ENCODE measurements at places on chromosomes 2 and 18.

DNA sequence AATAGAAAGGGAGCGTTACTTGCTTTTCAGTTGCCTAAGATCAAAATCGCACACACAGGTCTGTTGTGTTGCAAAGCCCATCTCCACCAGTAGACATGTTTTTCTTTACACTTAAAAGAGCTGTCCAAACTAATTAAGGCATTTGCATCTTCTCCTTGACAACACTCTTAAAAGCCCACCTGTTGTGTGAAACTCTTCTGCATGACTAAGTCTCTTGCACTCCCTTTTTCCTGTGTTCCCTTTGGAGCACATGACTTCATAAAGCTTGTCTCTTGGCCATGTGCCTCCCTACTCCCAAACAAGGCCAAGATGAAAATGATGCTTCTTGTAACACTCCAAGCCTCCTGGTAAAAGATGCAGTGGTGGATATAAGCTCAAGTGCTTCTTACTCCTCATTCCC is 26.1 kb downstream of the PID1 start:
- no peak for DNase-seq

GRCh38 chr2:238291550-238292281 is 3.3 kb upstream of the PER2 start:
- no peak for DNase-seq

- DNase-seq = no peak
Measured at GRCh38 chr2:69474688-69475087, 37.5 kb upstream of the NFU1 start.

- no peak for DNase-seq
Measured at GRCh38 chr2:115129536-115129935, 687.1 kb downstream of the DPP10 start.

GRCh38 chr18:75179819-75180600 is 28.9 kb downstream of the PTGR3 start:
- no peak for DNase-seq

- no peak for DNase-seq
Measured at GRCh38 chr18:63007231-63007630, 291.9 kb downstream of the PHLPP1 start.

DNA sequence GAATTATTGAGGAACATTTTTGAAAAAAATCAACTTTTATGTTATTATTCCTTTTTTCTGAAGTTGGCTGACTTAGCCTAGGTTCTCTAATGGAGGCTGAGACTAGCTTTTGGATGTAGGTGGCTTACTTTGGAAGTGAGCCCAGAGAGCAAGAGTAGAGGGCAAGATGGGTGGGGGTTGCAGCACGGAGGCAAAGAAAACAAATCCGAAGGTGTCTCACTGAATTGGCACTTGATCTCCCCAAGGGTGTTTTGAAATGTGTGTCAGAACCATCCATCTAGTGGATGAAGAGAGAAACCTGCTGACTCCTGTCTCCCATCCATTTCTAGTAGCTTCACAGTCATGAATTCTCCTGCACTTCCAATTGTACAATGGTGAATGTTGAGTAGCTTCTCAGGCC is 390.7 kb downstream of the TMEM182 start:
- DNase-seq = no peak

- DNase-seq = no peak
Measured at GRCh38 chr18:55497825-55498403, 90.1 kb downstream of the TCF4 start.

DNA sequence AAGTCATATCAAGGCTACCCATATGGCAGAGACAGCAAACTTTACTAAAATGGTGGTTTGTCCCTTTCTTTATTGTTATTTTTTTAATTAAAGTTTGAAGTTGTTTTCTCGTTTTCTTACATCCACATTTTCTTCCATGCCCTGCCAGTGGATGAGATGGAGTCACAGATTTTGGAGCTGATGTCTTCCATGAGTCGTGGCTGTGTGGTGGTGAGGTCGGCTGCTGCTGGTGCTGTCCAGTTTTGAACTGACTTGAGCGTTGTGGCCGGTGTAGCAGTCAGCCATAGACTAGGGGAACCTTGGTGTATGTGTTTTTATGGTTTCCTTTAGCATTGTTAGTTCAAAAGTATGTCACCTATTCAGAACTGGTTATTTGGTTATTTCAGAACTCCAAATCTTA is 182.8 kb downstream of the SH3RF3 start:
- no peak for DNase-seq

DNA sequence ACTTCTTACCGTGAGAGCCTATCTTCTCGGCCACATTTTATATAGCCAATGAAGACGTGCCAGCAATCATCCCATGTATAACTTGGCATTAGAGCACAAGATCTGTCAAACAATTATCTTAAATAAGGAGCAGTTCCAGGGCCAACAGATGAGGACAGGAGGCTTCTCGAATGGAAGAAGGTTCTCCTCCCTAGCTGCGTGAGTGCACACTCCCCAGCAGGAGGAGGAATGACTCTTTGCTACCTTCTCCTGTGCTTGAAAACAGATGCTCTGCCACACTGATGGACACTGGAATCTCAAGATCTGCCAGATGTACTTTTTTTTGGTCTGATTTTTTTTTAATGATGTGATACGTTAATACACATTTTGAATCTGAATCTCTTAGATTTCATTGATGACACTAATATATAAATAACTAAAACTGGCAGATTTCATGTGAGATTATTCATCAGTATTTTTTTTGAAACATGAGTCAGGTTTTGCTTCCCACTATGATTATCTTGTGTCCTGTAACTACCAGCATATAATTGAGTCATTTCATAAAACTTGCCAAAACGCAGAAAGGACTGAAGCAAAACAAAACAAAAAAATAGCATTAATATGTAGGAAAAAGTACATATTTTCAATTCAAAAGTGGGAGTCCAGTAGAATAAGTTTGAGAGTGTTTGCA is 626 bp upstream of the VIT start:
- no peak for DNase-seq

- DNase-seq = peak; percentile 17
Measured at GRCh38 chr2:236576953-236577352, 7.3 kb downstream of the ACKR3 start.

- no peak for DNase-seq
Measured at GRCh38 chr2:112829961-112830681, 6.5 kb downstream of the IL1B start.

DNA sequence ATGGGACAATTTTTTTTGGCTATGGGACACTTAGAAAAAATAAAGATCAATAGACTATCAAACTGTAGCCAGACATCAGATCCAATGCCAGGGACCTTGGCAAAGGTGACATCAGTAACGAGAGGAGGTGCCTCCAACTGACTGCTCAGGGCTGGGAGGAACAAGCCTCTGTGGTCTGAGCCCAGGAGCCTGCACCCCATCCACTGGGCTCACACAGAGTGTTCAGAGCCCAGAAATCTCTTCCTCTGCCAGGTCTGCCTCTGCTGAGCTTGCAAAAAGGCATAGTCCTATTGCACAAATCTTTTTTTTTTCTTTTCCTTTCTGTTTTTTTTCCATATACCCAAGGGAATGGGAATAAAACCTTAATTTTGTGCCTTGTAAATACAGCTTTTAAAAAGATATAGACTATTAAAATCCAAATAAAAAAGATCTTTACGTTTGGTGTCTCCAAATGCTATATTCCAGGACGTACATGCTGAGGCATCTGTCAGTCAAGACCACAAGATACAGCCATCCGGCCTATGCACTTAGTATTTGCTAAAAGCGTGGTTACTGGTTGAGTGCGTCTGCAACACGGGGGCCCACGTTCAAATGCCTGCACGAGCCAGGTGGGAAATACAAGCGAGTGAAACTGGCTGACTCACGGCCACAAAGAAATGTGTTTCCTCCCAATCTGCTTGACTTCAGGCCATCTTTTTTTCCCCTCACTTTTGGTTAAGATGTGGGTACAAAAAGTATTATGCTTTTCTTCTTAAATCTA is 7.8 kb upstream of the ARHGAP25 start:
- DNase-seq = no peak

- no peak for DNase-seq
Measured at GRCh38 chr2:41127351-41127750, 675.5 kb upstream of the SLC8A1 start.

- no peak for DNase-seq
Measured at GRCh38 chr2:98416383-98417159, 28.1 kb upstream of the INPP4A start.

DNA sequence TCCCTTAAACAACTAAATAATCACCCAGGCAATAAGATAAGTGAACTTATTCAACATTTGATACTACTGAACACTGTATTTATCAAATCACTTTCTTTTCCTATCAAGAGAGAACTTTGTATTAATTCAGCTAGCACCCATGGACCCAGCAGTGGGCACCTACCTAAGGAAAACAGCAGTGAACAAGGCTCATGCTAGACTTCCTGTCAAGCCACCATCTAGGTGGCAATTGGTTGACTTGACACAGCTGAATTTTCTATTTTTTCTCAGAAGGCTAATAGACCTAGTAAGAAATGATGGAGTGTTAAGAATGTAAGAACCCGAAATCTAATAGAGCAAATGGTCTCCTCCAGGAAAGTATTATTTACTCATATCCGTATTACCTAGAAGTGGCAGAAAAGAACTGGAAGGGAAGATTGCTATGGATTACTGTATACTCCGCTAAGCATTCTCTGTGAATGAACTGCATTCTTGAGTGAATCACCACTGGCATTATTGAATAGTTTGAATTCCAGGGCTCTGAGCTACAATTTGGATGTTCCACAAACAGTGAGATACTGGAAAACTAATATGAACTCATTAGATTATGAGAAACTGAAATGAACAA is 988.2 kb upstream of the CDH2 start:
- DNase-seq = no peak

DNA sequence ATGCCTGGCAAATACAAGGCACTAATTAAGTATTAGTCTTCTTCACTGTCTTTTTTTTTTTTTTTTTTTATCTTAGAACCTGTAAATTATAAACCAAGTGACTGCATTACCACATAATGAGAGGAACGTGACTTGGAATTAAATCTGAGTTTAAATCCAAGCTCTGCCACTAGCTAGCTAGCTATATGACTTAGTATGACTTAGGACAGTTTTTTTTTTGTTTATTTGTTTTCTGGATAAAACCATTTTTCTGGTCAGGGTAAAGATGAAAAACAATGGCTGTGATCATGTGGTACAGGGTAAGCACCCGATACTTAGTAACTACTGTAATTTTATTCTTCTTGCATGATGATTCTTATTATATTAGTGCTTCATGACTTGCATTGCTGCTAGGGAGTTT is 191.8 kb upstream of the LRRTM1 start:
- no peak for DNase-seq

GRCh38 chr18:79912409-79912991 is 39.0 kb downstream of the SLC66A2 start:
- no peak for DNase-seq

- DNase-seq = no peak
Measured at GRCh38 chr2:157696036-157696435, 67.4 kb upstream of the ACVR1C start.

DNA sequence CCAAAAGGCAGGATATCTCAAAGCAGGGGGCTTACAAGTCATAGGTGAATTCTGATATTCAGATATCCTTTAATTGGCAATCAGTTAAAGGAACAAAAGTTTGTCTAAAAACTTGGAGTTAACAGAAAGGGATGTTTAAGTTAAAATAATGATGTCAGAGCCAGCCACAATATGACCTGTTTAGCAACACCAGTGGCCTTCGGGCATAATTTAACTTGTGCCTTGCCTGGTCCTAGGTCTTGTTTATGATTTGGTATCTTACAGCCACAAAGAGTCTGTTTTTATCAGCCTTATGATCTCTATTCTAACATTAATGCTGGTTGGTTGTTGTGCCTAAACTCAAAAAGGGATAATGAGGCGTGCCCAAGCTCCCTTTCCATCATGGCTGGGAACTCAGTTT is 252.9 kb downstream of the RNF152 start:
- no peak for DNase-seq

DNA sequence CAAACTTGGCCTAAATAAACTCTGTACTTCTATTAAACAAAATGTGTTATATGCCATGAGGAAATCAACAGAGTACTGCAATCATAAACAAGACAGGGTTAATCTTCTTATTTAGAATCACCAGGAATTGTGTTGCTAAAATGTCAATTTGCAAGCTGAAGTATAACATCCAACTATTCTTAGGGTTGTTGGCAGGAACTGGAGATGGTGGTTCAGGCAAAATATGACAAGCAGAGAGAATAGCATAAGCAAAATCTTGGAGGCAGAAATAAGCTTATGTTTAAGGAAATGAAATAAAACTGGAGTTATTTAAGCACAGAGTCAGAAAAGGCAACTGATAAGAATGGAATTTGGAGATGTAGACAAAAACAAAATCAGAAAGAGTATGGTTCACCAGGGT is 463.8 kb upstream of the SLC8A1 start:
- no peak for DNase-seq

DNA sequence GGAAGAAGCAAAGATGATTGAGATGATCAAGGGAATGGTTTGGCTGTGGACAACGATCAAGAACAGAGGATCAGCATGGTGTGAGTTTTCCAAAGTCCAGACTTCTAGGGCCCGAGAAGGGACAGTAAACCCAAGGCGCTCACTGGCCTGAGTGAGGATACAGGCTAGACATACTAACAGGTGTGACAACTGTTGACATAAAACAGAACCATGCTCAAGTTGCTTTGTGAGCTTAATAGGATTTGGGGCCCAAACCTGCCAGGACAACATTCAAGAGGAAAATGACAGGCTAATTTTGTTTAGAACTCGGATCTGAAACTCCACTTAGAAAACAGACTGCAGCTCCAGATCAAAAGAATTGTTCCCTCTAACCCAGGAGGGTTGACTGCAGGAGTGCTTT is 68.1 kb upstream of the ACKR3 start:
- DNase-seq = no peak

DNA sequence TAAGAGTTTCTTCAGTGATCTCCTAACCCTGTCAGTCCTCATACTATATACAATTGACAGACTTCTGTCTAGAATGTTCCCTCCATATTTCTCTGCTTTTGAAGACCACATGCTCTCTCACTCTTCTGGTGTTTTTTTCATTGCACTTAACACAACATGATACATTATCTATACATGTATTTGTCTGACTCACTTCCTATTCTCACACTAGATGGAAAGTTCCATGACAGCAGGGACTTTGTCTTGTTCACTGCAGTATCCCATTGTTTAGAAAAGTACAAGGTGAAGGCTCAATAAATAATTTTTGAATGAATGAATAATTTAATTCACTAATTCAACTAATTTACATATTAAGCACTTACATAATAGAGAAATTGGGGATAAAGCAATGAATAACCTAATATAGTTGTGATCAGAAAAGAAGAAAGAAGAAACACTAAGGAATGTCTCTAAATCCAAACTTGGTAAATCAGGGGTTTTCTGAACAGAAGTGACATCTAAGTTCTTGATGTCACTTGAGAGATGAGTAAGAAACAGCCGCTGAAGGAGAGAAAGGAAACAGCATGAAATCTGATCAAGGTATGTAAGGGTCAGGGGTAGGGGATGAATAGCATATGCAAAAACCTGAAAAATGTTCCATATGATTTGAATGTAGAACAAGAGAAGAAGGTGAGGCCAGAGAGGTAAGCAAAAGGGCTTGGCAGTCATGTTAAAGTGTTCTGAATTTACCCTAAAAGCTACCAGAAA is 42.4 kb downstream of the MBD2 start:
- DNase-seq = no peak

- DNase-seq = no peak
Measured at GRCh38 chr2:202790676-202791075, 80.9 kb downstream of the ICA1L start.

Measured in NCI-H748 treated with DMSO at 0.1 percent for 48 hours (cell line).